CD4-positive, alpha-beta T cell treated with Interleukin-1 beta for 1 hour (primary cell): ENCODE measurements at places on chromosomes 4 and X.

- no peak for DNase-seq
Measured at GRCh38 chr4:8877780-8878040, 6.1 kb upstream of the HMX1 start.

DNA sequence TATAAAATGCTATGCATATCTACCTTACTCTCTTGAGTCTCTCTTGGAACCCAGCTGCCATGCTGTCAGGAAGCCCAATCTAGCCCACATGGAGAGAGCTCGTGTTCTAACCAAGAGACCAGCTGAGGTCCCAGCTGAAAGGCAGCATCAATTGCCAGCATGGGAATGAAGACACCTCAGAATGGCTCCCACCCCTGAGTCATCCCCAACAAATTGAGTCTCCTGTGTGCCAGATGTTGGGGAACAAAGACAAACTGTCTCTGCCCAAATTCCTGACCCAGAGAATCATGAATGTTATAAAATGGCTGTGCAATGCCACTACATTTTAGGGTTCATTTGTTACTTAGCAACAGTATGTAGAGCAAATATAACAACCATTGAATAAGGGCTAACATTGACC, 105.2 kb upstream of the STX18 start:
- no peak for DNase-seq

GRCh38 chr4:87848622-87849351, 16.0 kb downstream of the MEPE start:
- peak; percentile 23 for DNase-seq

GRCh38 chr4:2964706-2965258, 1.4 kb downstream of the GRK4 start:
- no peak for DNase-seq

- no peak for DNase-seq
Measured at GRCh38 chrX:23661671-23662070, 5.6 kb upstream of the PRDX4 start.

GRCh38 chr4:9735515-9735914, 45.9 kb upstream of the DRD5 start:
- DNase-seq, result no peak

GRCh38 chr4:165190591-165191347, 16.6 kb upstream of the KLHL2 start:
- DNase-seq, result no peak

GRCh38 chr4:1130316-1131186, 17.2 kb upstream of the RNF212 start:
- DNase-seq, result peak; percentile 83

DNA sequence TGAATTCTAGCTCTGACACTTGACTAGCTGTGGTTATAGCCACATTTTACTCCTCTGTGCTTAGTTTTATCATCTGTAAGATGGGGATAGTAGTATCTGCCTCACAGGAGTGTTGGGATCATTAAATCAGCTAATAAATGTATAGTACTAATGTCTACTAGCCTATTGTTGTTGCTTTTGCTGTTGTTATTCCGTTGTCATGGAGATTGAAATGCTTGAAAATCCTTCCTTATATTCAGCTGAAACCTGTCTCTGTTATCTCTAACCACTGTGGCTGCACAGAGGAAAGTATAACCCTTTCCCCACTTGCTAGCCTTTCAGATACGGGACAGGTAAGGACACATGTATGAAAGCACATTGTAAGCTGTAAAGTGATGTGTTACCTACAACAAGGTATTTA, 33.9 kb downstream of the CLCN5 start:
- no peak for DNase-seq

DNA sequence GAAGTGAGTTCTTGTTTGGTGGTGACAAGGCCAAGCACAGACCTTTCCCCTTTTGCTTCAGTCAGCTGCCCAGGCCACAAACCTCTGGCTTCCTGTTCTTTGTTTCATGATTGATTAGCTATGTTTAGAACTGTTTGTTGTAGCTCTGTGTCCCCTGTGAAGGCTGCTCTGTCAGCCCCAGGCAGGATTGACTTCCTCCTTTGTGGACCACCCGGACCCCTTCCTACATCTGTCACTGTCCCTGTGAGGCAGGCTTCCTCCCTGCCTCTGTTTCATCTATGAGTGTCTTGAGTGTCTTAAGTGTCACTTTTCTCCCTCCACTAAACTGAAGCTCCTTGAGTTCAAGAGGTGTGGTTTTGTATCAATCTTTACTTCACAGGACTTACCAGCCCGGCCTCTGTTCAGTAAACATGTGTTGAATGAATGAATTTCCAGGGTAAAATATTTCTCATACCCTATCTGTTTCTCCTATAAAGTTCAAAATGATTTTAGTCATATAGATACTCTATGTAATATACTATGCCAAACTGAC, 83.5 kb downstream of the ZNF674 start:
- no peak for DNase-seq

- no peak for DNase-seq
Measured at GRCh38 chrX:118632862-118633261, 94.5 kb upstream of the IL13RA1 start.

DNA sequence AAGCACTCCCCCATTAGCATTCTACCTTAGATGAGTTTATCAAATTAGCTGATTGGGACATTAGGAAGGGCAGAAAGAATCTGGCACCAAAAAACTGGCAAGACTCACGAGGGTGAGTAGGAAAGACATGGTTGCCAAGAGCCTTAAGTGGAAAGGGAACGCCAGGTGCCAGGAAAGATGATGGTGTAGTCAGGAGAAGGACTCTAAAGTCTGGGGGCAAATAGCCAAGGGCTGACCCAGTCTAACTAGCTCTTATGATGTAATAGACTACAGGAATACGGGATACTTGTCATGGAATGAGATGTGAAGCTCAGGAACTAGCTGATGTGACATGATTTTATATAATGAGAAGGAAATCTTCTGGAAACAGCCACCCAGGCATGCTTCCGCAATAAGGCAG, 94.8 kb downstream of the MBNL3 start:
- DNase-seq, result no peak

DNA sequence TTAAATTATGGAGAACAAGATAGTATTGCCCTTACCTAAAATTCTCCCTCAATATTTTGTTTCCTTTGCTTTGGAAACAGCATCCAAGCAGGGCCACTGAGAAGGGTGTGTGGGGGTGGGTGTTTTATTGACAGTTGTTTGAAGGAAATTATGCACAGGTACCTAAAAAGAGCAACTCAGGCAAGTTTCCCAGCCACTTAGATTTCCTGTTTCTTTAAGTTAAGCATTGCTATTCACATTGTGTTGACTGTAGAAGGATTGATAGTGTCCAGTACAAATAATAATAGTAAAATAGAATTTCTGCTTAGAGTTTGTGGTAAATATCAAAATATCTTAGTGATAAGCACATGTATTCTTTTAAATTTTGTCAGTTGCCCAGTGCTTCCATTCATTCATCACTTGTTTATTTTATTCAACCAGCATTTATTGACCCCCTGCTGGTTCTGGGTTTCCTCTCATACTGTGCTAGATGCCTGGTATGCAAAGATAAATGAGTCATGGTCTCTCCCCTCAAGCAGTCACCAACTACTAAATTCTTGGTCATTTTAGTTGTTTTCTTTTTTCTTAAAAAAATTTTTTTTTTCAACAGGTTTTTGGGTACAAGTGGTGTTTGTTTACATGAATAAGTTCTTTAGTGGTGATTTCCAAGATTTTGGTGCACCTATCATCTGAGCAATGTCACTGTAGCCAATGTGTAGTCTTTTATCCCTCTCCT, 50.0 kb downstream of the GALNT7 start:
- DNase-seq, result no peak

GRCh38 chr4:157127571-157127970, 51.6 kb downstream of the GLRB start:
- DNase-seq, result no peak

- no peak for DNase-seq
Measured at GRCh38 chr4:65120287-65120686, 550.0 kb downstream of the EPHA5 start.

- no peak for DNase-seq
Measured at GRCh38 chr4:102390438-102390837, 45.2 kb upstream of the SLC39A8 start.

DNA sequence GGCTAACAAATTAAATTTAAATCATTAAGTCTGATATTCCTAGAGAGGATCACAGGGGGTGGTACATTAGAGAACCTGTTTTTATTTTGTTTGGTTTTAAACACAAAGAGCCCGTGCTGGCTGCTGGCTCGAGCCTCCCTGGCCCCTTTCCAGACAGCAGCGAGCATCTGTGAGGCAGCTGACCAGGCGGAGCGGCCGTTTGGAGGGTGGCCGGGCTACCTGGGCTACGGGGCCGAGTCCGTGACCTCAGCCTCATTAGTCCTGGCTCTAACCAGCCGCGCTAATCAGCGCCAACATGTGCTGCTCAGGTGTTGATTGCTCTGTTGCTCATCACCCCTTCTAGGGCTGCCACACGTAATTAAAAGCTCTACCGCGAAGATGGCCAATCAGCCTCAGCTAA, 35.3 kb downstream of the DCTD start:
- DNase-seq, result no peak

DNA sequence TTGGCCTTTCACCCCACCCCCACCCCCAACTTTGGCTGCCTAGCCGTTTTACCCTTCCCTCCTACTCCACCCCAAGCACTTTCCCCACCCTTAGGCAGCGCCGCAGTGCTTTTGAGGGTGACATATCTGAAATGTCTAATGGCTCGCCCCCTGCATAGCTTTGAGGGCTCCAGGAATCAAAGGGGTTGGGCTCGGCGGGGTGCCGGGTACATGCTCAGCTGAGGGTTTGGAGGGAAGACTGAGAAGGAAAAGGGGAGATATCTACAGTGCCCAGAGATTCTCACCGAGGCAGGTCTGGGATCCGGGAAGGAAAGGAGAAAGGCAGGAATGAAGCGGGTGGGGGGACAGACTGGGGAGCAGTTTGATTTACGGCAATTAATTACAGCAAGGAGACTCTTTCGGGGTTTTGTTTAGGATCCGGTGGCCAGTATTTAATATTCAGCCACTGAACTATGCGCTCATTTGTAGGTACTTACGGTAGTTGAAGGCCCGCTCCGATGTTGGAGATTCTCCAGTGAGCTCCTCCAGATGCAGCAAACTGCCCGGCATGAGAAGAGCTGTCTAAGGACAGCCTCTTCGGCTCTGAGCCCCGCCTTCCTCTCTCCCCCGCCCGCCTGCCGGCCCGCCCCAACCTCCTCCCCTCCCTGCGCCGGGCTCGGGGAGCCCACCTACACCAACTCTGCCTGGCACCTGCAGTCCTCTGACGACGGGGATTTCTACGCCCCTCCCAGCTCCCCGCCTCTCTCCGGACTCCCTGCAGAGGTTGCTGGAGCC, at the start of gene IGSF1:
Gene IGSF1, minus strand, starts transcription at position 569 of the 774 bp plus-strand sequence. CDS start 2,632 bp downstream, outside the sequence.
- no peak for DNase-seq
